ENCODE measurements at places on chromosomes 16 and 17.

- DNase-seq = no peak
These were observed 98.5 kb downstream of the MRM3 start for GRCh38 chr17:880443-881269.

DNA sequence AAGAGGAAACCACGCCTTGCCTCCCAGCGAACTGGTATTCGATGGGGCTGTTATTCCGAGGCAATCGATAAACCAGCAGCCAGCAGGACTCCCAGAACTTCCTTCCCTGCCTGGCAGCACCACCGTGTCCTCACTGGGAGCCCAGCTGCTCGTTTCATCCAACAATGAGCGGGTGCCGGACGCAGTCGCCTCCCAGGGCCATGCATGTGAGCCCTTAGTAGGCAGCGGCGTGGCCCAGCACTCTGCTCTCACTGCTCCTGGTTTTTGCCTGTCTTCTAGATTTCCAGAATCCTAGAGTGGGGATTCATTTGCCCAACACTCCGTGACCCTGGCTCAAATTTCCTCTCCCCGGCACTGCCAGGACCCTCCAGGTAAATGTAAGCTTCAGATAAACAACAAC, 29.1 kb upstream of the RASD1 start:
- DNase-seq = no peak

DNA sequence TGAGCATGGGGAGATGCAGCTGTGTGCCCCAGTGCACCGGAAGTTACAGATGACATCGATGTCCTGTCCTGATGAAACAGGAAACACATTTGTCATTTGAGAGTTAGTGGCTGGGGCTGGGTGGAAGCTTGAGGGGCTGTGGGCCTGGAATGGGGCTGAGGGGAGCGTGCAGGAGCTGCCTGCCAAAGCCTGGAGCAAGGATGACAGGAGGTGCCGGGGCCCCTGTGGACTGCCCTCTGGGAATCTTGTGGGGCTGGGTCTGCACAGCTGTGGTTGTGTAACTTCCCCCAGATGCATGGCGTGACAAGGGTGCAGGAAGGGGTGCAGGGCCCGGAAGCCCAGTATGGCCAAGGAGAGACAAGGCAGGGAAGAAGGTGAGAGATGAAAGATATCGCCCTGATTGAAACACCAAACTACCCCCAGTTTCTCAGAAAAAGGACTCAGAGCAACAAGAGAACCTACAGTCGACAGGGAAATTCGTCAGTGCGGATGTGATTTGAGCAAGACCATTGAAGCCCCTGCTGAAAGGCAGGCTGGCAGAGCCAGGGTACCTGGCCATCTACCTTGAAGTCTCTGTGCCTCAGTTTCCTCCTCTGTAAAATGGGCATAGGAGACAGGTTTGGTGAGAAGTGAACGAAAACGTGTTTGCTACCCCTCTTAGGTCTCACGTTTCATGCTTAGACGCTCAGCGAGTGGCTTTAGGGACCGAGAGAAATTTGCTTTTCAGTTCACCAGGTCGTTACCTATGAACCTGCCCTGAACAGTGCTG, 8.8 kb downstream of the MMP25 start:
- DNase-seq = no peak

DNA sequence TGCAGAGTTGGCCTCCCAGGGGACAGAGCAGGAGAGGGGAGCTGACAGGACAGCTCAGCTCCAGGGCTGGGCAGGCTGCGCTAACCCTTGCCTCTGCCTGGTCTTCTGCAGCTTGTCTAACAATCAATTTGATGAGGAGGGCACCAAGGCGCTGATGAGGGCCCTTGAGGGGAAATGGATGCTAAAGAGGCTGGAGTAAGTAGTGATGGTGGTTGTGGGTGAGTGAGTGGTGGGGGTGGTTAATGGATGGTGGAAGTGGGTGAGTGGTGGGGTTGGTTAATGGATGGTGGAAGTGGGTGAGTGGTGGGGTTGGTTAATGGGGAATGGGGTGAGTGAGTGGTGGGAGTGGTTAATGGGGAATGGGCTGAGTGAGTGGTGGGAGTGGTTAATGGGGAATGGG, 22.0 kb upstream of the CPNE2 start:
- DNase-seq = no peak

DNA sequence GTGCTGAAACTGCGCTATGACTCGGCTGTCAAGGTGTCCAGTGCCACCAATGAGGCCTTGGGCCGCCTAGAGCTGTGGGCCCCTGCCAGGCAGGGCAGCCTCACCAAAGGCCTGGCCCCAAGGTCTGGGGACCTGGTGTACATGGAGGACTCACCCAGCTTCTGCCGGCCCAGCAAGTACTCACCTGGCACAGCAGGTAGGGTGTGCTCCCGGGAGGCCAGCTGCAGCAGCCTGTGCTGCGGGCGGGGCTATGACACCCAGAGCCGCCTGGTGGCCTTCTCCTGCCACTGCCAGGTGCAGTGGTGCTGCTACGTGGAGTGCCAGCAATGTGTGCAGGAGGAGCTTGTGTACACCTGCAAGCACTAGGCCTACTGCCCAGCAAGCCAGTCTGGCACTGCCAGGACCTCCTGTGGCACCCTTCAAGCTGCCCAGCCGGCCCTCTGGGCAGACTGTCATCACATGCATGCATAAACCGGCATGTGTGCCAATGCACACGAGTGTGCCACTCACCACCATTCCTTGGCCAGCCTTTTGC, 25.0 kb downstream of the WNT9B start:
- no peak for DNase-seq

- DNase-seq = no peak
These were observed 26.0 kb downstream of the CCL4 start for GRCh38 chr17:36129616-36130015.

DNA sequence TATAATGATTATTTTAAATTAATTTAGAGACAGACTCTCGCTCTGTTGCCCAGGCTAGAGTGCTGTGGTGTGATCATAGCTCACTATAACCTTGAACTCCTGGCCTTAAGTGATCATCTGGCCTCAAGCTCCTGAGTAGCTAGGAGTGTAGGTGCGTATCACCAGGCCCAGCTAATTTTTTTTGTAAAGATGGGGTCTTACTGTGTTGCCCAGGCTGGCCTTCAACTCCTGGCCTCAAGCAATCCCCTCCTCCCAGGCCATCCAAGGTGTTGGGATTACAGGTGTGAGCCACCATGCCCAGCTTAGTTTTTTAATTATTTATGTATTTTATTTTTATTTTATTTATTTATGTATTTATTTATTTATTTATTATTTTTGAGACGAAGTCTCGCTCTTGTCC, 17.9 kb downstream of the CTCF start:
- DNase-seq = no peak

GRCh38 chr17:53420035-53420641, 402.6 kb upstream of the KIF2B start:
- no peak for DNase-seq

DNA sequence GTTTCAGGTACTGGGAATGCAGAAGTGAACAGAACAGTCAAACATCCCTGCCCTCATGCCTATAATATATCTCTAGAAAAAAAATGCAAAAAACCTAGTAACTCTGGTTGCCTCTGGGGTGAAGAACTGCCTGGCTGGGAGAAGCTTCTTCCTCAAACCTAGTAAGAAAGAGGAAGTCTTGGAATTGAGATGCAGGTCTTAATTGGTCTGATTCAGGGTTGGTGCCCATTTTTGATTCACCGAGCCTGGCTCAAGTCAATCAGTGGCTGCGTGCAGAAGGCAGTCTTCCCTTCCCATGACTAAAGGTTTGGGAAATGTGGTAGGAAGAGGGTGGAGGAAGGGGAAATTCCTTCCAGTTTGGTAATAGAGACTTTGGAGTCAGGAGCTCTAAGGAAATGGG, 22.4 kb downstream of the CDRT15 start:
- DNase-seq = no peak

GRCh38 chr17:74738051-74738996, 1.3 kb downstream of the RAB37 start:
- peak; percentile 58 for DNase-seq

DNA sequence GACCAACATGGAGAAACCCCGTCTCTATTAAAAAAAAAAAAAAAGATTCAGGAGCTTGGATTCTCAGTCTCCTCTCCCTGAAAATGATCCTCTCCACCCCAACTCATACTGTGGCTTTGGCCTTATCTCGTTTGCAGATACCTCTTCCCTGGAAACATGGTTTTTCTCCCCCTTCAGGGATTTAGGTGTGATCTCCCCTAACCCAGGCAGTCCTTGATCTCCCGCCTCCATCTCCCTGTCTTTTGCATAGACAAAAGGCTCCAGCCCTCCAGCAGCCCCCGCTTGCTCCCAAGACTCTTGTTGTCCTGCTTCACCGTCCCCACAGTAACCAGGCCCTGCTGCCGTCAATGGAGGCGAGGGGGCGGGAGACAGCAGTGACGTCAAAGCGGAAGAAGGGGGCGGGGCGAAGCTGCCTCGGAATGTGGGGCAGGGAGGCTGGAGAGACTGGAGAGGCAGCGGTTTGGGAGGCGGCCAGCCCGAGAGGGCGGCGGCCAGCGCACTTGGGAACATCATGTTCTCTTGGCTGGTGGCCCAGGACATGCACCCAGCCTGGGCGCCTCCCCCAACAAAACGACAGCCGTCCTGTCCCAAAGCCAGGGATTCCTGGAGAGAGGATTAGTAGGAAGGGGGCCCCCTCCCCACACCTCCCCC, 1.9 kb upstream of the PER1 start:
- DNase-seq = peak; percentile 62

GRCh38 chr16:17227278-17227677, 243.5 kb downstream of the XYLT1 start:
- no peak for DNase-seq

Measured in stimulated activated CD8-positive, alpha-beta memory T cell treated with anti-CD3 and anti-CD28 coated beads, Interleukin-2, amount 100 ng/mL, for 1 hour (primary cell).